ENCODE measurements at places on chromosomes 1 and 21.

DNA sequence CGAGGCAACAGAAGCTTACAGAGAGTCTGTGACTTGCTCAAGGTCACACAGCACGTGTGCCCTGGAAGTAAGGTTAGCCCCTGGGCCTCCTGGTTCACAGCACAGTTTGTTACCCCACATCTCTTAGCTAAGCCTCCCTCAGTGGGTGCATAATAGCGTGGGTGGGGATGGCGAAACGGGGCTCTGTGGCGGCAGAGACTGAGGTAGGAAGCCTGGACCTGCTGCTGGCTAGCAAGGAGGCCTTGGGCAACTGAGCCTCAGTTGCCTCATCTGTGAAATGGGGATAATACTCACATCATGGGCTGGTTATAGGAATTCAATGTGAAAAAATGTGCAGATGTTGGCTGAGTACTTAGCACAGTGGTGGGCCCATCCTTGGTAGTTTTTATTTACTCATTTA lies 596 bp downstream of the PADI4 start:
- DNase-seq: no peak

DNA sequence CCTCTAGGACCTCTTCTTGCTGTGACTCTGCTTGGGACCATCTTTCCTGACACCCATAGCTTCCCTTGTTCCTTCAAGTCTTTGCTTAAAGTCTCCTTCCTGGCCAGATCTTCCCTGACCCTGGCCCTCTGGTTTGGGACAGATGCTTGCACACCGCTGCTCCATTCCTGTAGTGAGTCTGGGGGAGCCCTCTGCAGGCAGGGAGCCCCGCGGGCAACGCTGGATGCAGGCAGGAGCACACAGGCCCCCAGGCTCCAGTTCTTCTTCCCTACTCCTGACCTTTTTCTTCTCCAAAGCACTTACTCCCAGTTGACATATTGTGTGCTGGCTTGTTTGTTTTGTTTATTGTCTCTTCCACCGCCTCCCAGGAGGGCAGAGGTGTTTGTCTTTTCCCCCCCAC lies 413.4 kb downstream of the CAMTA1 start:
- no peak for DNase-seq

DNA sequence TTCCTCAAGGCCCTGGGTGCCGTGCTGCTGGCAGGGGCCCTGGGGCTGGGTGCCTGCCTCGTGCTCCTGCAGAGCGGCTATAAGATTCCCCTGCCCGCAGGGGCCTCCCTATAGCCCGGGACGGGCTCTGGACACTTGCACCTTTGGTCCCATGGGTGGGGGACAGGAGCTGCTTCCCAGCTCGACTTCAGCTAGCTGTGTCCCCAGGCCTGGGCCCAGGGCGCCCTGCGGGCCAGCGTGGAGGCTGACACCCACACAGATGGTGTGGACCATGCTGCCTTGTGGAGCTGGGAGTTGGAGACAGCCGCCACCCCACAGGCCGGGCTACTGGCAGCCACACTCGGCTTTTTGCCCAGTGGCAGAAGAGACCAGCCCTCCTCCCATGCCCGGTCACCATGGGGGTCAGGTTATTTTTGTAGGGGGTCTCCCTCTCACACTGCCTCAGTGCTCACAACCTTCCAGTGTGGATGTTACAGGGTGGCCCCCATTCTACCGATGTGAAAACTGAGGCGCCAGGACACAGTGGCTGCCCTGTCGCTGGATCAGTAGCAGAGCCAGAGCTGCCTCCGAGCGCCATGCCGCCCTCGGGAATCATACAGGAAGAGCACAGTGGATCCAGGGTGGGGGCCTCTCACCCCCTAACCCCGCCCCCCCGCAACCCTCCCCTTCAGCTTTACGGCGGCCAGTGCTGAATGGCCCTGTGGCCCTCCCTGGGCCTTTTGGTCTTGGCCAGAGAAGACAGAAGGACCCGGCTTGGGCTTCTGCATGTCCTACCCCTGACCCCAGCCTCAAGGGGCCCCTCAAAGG lies 57.8 kb downstream of the DISP3 start:
- no peak for DNase-seq

- DNase-seq: peak; percentile 67
These were observed at the start of gene TRAF5 for GRCh38 chr1:211326528-211327345. TSS of gene TRAF5 (plus strand) at chr1:211326833. CDS start at chr1:211353240, 26,407 bp downstream.

DNA sequence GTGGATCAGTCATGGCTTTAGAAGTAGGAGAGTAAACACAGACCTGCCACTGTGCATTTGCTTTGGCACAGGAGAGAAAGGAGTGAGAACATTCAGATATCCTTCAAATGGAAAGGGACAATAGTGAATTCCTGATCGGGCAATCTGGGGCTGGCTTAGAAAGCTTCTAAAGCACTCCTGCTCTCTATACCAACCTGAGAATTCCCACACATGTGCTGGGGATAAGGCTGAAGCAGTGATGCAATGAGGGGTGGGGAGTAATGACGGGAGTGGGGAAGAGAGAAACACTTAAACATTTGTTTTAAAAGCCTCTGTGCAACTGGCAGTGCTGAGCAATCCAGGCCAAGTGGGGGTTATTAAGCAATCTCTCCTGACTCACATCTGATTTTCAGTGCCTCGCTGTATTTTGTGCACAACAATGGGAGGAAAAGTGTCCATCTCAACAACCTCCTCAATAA lies 108.8 kb downstream of the KIAA0319L start:
- DNase-seq: no peak

DNA sequence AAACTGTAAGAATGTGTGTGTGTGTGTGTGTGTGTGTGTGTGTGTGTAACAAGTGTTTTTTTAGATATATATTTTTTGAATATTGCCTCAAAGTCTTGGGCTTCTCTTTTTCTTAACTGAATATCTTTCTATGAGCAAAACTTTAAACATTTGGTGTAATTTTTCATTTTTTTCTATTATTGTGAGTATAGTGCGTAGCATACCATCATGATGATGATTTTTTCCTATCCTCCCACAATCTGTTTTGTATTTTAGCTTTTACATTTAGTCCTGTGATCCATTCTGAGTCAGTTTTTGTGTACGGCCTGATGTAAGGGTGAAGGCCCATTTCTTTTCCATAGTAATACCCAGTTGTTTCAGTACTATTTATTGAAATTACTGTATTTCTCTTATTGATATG lies 680.6 kb downstream of the TTLL7 start:
- DNase-seq: no peak

DNA sequence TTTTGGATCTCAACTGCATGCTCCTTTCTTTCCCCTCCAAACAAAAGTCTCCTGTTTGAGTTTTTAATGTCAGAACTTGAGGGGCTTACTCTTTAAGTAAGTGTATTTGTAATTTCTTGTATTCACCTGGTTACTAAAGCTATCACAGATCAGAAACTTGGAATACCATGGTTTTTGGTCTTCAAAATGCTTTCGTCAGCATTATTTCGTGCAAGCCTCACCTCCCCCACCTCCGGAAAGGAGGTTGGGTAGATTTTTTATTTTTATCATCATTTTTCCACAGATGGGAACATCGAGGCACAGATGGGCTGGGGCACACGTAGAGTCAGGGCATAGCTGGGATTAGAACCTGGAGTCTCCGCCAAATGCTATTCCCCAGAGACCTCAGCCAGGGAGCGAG lies 100.7 kb downstream of the IER5 start:
- no peak for DNase-seq

GRCh38 chr1:15622712-15623373 lies 5.6 kb downstream of the DDI2 start:
- no peak for DNase-seq

GRCh38 chr21:40731206-40731605 lies 115.8 kb downstream of the DSCAM start:
- DNase-seq: no peak

DNA sequence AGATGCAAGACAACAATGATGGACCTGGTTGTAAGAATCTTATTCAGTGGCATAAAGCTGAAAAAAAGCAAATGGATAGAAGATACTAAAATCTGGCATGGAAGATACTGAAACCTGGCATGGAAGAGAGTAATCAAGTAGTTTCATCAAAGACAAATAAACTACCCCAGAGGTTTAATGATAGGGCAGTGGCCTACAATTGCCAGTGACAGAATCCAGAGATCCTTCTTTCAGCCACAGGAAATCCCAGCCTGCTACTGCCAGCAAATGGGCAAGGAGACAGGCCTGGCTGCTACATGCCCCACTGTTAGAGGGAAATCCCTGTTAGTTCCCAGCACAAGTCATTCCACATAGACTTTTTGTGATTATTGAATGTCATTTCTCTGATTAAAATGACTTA lies 409.4 kb downstream of the VAV3 start:
- no peak for DNase-seq

DNA sequence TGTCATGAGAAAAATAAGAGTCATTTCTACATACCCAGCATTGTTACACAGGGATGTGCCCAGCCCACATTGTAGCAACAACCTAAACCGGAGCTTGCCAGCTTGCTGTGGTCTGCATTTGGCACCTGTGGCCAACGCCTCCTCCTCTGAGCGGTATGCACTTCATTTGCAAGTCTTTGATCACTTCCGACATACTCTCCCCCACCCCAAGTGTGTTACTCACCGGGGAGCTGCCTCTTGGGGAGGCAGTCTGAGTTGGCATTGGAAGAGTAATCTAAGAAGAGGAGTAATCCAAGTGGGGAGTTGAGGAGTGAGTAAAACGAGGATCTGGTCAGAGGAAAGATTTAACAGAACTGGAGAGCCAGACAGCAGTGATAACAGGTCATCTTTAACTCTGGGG lies 3.8 kb downstream of the BCL9 start:
- DNase-seq: peak; percentile 74

- no peak for DNase-seq
These were observed 191.2 kb downstream of the RERE start for GRCh38 chr1:8625981-8626898.

DNA sequence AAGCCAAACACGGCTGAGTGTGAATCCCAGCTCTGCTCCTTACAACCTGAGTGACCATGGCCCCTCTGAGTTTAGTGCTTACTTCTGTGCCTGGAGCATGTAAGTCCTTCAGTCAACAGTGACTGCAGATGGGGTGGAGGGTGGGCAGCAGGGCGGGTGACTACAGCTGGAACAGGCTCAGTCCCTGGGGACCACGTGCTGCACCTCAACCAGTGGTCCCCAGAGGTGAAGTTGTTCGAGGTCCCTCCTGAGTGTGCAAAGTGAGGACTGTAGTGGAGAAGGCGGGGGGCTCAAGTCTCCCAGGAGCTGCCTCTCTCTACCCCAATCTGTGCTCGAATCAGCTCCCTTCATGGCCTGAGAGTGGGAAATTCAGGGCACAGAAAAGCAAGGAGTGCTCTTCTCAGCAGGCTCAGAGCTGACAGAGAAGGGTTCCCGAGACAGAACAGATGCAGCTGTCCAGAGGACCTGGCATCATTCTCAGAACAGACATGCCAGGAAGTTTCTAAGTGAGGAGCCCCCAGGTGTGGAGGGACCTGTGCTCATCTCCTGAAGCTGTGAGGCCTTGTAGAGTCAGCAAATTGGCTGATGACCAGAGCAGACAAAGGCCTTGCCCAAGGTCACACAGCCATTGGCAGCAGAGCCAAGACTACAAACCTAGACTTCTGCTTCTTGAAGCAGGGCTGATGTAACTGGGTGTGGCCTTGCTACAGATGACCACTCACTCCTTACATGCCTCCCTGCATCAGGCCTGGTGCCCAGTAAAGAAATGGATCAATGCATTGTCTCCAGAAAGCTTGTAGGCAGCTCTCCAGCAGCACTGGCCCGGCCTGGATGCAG lies 61.7 kb upstream of the EDN2 start:
- peak; percentile 14 for DNase-seq
